HT-29 (cell line): ENCODE measurements at places on chromosomes 16 and 17. TPM values are rescaled to one million over a fixed set of nuclear protein-coding genes. Genes with fewer than 3 reads are reported as not detected.

DNA sequence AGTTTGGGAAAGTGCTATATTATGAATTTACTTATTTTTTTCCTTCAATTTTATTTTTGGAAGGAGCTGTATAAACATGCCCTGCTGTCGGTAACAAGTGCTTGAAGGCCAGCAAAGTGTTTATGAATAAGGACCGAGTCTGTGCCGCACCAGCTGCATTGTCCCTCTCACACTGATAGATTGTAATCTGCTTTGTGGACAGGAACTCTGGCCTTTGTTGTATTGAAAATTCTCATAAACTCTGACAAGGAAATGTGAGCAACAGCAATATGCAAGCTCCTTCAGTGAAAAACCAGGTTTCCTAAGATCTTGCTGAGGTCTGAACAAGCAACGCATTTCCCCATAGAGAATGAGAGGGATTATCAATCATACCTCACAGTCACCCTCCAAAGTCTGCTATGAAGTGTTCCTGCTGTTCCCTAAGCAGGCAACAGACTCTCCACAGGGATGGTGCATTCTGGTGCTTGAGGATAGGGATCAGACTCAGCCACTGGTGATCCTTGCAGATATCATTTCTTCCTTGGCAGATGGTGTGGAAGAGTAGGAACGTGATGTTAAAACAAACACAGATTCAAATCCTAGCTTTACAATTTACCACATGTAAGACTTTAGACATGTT is 109.6 kb downstream of the KCNJ2 start:
- DNase-seq: no peak

The DCAF7 gene
- total RNA-seq: 35.7 and 39.6 TPM in 2 replicates

GRCh38 chr17:31596382-31597323 is 205.2 kb downstream of the RAB11FIP4 start:
- DNase-seq: no peak

GRCh38 chr16:525123-525519 is 2.4 kb upstream of the CAPN15 start:
- DNase-seq: no peak

DNA sequence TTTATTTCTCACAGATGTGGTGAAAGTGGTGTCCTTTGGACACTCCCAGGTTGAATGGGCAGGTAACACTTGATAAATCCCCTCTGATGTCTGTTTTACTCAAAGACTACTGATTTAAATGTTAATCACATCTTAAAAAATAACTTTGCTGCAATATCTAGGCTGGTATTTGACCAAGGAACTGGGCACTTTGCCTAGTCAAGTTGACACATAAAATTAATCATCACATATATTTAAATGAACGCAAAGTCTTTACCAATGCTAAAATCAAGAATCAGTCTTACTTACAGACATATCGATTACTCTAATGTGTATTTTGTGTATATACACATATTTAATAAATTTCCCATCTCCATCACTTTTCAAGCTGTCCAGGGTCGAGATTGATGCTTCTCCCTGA is 7.0 kb downstream of the MT2A start:
- DNase-seq: no peak

- no peak for DNase-seq
Measured at GRCh38 chr16:80274576-80275191, 266.1 kb upstream of the DYNLRB2 start.

- DNase-seq: no peak
Measured at GRCh38 chr17:61402073-61402541, 2.5 kb downstream of the TBX2 start.

- DNase-seq: no peak
Measured at GRCh38 chr17:31654936-31655335, 204.1 kb downstream of the COPRS start.

DNA sequence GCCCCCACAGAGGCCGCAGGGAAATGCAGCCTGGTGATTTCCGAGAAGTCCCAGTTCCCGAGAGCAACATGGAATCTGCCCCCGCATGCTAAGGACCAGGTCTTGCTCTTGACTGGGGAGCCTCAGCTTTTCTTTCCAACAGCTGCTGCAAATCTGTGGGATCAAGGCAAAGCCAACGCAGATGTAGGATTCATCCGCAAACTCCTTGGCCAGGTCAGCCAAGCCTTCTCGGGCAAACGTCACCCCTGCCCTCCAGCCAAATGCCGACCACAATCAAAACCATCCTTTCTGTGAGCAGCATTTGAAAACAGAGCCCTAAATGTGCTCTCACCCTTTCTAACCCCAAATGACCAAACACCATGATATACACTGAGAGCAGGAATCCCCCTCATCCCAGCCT is 54.0 kb downstream of the MRM3 start:
- DNase-seq: no peak

GRCh38 chr17:77654296-77654695 is 304.2 kb upstream of the TNRC6C start:
- DNase-seq: no peak

DNA sequence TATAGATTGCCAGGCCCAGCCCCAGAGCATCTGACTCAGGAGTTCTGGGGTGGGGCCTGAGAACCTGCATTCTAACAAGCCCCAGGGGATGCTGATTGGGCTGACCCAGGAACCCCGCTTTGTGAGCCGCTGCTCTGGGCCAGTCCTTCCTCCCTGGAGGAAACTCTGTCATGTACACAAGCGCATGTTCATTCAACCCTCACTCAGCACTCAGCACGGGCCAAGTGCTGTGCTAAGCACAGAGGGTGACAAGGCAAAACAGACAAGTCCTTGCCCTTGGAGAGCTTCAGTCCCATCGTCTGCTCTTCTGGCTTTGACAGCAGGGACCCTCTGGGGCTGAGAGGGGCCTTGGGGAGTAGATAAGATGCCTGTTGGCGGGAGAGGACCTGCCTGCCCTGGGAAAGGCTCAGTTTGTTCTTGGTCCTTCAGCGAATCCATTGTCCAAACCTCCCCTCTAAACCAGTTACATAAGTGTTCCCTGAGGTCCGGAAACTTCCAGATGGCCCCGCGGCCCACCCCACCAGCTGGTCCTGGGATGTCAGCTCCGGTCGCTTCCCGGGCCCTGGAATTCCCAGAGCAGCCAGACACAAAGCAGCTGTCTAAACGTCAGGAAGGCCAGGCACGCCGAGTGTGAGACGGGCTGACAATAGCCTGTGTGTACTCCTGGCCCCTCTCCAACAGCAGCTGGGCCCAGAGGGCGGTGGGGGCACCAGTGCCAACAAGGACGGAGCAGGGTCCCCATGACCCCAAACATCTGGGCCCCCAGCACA is 88.8 kb downstream of the ZDHHC7 start:
- no peak for DNase-seq

The IRX5 gene
- 8.1 and 9.0 TPM in 2 replicates for total RNA-seq

DNA sequence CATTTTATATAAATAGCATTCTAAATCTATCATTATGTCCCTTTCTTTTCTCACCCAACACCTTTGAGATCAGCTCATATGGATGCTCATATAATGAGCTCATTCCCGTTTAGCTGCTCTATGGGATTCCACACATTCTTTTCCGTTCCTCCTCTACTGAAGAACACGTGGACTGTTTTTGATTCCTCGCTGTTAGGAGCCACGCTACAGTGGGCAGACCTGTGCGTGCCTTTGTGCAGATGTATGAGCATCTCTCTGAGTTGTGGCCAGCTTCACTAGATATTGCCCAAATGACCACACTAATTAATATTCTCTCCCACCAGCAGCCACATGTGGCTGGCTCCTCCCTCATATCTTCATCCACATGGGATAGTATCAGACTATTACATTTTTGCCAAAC is 6.0 kb upstream of the TNFRSF13B start:
- DNase-seq: no peak

The EIF3C gene
- 358 and 396 TPM in 2 replicates for total RNA-seq

DNA sequence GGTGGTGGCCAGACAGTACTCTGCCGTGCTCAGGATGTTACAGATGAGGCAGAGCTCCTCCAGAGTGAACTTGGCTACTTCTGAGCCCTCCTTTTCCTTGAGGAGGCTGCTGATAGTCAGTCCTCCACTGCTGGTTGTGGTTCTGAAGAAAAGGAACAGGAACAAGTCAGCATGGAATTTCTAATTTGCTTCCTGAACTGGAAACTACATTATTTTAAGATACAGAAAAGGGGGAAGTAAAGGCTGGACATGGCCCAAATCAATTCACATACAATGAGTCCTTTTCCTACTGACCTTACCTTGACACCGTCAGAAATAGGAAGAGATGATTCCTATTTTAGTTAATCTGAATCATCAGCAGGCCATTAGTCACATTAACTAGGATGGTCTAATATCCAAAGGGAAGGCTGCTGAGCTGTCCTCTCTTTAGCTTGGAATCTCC is 154.2 kb downstream of the VPS53 start:
- DNase-seq: no peak
